ENCODE measurements at places on chromosomes 4 and X.

DNA sequence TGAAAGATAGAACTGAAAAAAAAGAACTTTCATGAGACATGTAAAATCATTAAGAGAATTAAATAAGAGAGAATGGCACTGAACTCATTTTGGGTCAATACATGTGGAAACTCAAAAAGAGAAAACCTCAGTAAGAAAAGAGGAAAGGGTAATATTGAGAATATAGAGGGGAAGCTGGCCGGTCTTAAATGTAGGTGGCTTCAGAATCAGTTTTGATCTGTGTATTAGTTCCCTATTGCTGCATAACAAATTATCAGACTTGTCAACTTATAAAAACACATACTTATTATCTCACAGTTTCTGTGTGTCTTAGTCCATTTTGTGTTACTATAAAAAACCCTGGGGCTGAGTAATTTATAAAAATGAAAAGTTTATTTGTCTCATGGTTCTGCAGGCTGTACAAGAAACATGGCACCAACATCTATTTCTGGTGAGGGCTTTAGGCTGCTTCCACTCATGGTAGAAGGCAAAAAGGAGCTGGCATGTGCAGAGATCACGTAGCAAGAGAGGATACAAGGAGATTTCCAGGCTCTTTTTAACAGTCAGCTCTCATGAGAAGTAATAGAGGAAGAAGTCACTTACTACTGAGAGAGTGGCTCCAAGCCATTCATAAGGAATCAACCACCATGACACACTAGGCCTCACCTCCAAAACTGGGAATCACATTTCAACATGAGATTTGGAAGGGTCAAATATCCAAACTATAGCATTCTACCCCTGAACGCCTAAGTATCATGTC is 29.6 kb downstream of the SATL1 start:
- no peak for DNase-seq

DNA sequence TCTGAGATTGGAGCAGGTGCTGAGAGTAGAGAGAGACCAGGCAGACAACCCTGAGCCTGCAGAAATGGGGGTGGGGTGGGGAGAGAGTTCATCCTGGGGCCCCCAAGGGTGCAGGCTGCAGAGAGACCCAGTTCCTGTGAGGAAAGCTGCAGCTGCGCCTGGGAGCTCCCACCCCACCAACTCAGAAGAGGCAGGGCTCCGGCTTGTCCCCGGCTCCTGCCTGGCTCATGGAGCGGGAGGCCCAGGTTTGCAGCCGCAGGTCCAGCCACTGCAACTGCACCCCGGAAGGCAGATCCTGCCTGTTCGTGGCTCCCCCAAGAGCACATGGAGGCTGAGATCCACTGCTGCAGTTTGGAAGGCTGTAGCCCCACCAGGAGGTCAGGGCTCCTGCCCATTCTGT is 44.2 kb upstream of the DGKK start:
- no peak for DNase-seq

- no peak for DNase-seq
These were observed 1573.5 kb upstream of the TENM3 start for GRCh38 chr4:180669680-180670079.

GRCh38 chr4:185600801-185601434 is 65.6 kb upstream of the PDLIM3 start:
- DNase-seq: no peak

DNA sequence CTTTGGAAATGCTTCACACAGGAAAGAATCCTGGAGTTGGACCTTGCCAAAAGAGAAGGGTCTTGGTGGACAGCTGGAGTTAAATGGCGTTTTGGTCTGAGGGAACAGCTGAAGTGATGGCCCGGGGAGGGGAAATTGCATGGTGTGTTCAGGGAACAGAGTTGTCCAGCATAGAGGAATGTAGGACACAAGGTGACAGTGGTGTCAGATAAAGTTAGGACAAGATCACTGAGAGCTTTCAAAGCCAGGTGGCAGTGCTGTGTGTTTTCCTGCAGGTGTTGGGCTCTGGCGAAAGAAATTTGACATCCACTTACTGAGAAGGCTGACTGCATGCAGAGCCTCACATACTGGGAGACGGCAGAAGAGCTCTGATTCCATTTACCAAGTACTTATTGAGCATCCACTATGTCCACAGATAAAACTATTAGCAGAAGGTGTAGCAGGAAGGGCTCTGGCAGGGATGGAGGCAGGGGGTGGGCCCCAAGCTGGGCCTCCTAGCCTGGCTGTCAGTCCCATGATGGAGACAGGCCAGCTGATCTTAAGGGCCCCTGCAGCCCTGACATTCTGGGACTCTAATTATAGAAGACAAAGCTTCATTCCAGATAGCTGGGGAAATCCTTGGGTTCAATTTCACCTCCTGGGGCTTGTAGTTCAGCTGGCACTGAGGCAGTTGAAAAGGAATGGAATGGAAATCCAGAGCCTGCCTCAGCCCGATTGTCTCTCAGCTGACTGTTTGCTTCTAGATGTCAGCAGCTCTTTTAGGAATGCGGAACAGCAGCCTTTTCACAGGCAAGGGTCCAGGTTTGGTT is 150.2 kb upstream of the MAMLD1 start:
- no peak for DNase-seq

DNA sequence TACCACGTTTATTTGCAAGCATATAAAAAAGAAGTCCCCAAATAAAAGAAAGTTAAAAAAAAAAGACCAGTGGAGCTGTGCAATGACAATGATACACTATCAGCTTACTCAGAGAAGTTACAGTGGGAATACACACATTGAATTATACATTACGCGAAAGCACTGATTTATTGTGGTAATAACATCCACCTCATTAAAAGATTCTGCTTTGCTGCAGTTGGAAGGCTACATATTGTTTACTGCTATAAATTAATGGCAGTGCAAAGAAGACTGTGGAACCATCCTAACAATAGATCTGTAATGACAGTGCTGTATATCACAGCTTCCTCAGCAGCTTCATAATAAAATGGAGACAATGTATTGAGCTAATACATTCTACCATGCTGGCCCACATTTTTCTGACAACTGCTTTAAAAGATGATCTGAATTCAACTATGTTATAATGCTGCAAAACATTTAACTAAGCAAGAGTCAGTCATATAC is 142.5 kb upstream of the MAB21L2 start:
- DNase-seq: no peak

- no peak for DNase-seq
These were observed 310.5 kb upstream of the DDX53 start for GRCh38 chrX:22689290-22689689.

DNA sequence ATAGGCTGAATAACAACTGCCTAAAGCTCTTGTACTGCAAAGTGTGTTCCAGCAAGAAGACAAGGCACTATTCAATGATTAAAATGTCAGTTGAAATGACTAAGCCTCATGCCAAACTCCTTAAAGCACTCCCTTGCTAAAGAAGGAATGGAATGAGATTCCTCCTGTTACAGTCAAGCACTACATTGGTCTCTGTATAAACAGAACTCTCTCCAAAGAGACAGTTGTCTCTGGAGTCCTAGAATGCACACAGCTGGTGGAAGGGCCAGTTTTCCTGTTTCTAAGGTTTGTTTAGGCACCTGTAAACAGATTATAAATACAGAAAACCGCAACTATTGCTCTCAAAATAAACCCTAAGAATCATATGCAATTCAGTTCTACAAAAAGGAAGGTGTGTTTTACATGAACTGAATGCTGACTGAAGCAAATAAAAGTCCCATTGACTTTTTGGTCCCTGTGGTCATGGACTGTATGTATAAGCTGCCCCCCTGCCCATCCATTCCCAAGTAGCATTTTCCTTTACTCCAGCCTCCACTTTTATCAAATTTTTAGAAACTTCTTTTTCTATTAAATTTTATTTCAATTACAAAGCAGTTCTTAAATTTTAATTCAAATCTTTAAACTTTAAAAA is 47.0 kb downstream of the FAT1 start:
- DNase-seq: no peak

- no peak for DNase-seq
These were observed 726.1 kb upstream of the GALNTL6 start for GRCh38 chr4:171087089-171087488.

DNA sequence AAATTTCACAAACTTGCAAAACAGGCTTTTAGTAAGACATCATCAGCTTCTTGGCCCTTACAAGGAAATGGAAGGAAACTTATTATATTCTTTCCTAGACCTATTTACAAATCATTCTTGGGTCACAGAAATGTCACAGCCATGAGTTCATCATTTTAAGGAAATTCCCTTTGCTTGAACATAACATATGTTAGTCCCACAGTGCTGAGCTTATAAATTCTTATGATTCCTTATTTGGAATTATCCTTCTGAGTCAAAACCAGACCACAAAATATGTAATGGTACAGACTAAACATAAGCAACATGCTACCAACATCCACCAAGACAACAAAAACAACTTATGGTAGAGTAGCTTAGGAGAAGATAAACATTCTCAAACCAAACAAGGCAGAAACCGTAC is 236.9 kb upstream of the CTSO start:
- no peak for DNase-seq

DNA sequence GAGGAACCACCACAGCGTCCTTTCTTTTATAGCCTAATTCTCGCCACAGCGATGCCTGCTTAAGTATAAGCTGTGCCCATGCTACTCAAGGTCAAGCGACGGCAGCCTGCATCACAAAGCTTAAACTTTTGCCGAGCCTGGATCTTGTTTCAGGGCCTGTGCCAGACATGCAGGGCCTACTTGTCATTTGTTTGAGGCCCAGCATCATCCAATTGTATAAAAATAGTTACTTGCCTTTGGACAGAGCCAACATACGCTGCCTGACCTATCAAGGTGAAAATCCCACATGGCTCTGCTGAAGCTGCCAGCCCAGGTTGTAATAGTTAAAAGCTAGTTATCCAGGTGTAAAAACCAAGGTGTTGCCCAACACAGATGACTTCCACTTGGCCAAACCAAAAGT is 107.1 kb downstream of the TMEM131L start:
- no peak for DNase-seq

DNA sequence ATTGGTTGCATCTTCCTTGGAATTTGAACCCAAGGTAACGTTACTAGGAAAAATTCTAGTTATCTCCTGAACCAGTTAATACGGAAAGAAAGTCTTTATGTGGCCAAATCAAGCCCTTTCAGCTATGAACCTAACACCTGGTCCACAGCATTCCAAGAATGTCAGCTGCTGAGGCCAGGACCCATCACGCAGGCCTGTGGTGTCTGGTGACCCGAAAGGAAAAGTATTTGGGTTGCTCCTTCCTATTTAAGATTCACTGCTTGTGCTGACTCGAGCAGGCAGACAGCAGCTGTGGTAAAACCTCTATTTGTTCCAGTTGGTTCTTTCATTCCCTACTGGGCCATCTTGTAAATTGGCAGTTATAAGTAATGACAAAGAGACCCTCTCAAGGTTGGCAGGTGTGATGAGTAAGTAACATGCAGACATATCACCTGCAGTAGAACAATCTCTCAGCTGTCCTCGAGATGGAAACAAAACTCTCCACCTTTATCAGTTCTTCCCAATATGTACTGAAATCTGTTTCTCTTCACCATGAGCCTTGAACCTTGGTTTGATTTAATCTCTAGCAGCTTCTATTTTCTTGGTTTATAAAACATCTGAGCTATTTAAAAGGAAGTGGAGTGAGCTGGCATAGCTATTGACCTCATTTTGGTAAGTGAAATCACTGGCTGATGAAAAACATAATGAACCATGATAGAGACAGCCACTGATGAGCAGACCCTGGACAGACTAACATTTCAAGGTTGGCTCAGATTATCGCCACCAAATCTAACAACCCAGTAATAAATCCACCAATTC is 182.1 kb upstream of the SMIM31 start:
- DNase-seq: no peak

- no peak for DNase-seq
These were observed 9.0 kb downstream of the CTBP1 start for GRCh38 chr4:1239950-1240307.

DNA sequence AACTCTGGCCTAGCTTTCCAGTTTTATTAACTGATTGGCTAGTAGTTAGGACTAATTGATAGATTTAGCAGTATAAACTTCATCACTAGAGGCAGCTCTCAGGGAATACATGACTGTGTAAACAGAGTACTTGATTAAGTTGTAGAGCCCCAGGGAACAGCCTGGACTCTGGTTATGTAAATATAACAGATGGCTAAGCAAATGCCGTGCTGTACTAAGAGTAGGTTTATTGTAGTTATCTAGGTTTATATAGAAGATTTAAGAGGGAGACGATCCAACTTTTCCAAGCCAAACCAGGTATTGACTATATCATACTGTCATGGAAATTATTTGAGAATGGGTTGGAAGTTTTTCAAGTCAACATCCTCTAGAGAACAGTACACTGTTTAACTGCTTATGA is 463.4 kb upstream of the GRID2 start:
- no peak for DNase-seq

GRCh38 chrX:48649102-48649501 is 34.5 kb upstream of the WAS start:
- DNase-seq: no peak

DNA sequence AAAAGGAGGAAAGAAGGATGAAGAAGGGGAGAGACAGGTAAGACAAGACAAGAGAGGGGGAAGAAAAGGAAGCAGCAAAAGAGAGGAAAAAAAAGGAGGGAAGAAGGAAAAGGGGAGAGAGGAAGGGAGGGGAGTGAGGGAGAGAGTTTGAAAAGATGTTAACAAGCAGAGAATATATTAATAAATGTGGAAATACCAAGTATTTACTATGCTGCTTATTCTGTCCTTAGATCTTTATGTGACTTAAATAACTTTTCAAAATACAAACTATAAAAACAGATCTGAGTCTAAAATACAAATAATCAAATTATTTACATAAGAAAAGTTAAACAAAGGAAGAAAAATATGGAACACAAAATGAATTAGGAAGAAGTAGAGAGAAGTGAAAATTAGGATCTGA is 18.4 kb upstream of the COX18 start:
- no peak for DNase-seq

GRCh38 chr4:93414041-93414550 is 414.5 kb upstream of the ATOH1 start:
- DNase-seq: no peak

DNA sequence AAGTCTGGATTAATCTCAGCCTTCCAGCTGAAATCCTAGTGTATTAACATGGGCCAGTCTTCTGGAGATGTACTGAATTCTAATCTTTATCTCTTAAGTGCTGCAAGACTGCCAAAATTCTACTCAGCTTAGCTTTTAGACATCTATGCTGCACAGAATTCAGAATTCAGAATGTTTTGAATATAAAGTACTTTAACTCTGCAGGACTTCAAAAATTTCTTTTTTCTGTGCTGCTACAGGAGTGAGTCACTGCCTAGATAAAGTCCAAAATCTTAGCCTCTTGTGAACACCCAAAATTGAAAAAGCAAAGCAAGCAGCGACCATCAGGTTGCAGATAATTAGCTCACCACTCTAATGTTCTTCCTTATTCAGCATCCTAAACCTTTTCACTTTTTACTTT is 1092.6 kb upstream of the PCDH10 start:
- no peak for DNase-seq

Data from stimulated activated CD4-positive, alpha-beta T cell treated with anti-CD3 and anti-CD28 coated beads, TNF-alpha, amount 100 ng/mL, for 1 hour (primary cell).